ENCODE measurements at places on chromosomes 7 and 10.

GRCh38 chr10:33337326-33337957 lies 3.0 kb upstream of the NRP1 start:
- DNase-seq = no peak

GRCh38 chr7:2040893-2041270 lies 191.9 kb downstream of the MAD1L1 start:
- no peak for DNase-seq

GRCh38 chr7:28984217-28984616 lies 26.1 kb upstream of the TRIL start:
- DNase-seq = no peak

GRCh38 chr10:130927157-130927556 lies 384.4 kb downstream of the TCERG1L start:
- DNase-seq = no peak

DNA sequence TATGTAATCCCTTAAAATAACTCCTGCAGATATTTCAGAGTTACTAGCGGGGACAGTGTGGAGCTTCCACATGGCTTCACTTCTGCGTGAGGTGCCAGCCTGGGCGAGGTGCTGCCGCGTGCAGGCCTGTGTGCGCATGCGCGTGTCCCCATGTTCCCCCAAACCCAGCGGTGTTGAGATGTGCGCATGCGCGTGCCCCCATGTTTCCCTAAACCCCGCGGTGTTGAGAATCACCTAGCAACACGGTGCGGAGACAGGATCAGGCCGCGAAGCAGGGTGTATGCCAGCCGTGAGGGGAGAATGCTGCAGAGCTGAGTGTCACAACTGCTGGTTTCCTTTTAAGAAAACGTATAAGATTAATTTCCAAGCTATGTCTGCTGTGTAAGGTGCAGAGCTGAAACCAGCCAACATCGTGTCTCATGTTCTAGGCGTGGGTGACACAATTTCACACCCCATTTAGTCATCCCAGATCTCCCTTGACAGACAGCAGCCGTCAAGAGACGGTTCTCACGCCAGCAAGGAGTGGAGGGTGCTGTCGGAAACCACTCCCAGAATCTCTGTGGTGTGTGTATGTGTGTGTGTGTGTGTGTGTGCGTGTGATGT lies 71.9 kb upstream of the ADARB2 start:
- DNase-seq = no peak

- DNase-seq = no peak
Observed at GRCh38 chr10:73590881-73591799, at the start of gene USP54. USP54 (minus strand) TSS chr10:73591342; CDS start chr10:73575658, 15,684 bp downstream.

DNA sequence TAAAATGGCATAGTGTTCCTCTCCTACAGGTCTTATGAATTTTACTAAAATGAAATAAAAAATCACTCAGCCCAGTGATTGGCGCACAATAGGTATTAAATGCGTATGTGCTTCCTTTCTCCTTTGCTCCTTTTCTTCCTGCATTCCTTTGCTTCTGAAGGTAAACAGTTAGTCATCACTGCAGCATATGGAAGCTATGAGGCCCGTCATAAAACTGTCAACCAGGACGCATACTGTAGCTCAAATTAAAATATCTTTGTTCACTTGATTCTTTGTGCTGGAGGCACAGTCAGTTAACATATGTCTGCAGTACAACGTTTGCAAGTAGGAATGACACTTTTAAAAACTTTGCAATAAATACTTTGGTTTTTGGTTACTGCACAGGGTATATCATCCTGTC lies 374.7 kb downstream of the TCERG1L start:
- DNase-seq = no peak
